ENCODE measurements at places on chromosomes 6 and 20. TPM values are rescaled to one million over a fixed set of nuclear protein-coding genes. Genes with fewer than 3 reads are reported as not detected.

SLC25A27 gene
- total RNA-seq, result 20.7 TPM

EMILIN3 gene
- 18.4 TPM for total RNA-seq

MUC21 gene
- not detected for total RNA-seq

DSP gene
- 467 TPM for total RNA-seq

CCN6 gene
- 0.39 TPM for total RNA-seq

PNLDC1 gene
- total RNA-seq, result 0.30 TPM

GRCh38 chr6:101534386-101534785, 140.9 kb downstream of the GRIK2 start:
- no peak for DNase-seq

GRCh38 chr20:12660918-12661317, 347.9 kb upstream of the SPTLC3 start:
- DNase-seq, result peak; percentile 31

DNA sequence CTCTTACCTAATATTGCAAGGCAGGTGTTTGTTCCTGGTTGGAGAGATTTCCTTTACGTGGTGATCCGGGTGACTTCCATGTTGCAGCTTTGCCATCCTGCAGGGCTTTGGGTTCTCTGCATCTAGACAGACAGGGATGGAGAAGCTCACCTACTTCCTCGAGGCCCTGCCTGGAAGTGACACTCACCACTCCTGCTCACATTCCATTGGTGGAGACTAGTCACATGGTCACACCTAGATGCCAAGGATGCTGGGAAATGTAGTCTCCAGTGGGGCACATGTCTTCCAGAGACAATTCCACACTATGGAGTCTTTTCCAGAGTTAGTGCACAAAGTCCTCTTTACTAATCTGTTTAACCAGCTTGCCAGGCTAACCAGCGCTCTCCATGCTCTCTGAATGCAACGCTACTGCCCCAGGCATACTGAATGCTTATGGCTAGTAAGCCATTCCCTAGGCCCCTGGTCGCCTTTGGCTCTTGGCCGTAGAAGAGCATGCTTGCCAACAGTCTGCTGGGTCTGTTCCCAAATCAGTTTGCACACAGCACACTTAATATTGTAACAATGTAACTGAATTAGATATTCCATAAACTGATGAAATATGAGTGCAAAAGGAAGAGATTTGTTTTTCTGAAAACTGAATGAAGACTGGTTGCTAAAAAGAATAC, 6.7 kb upstream of the KCNK15 start:
- DNase-seq, result peak; percentile 43

DNA sequence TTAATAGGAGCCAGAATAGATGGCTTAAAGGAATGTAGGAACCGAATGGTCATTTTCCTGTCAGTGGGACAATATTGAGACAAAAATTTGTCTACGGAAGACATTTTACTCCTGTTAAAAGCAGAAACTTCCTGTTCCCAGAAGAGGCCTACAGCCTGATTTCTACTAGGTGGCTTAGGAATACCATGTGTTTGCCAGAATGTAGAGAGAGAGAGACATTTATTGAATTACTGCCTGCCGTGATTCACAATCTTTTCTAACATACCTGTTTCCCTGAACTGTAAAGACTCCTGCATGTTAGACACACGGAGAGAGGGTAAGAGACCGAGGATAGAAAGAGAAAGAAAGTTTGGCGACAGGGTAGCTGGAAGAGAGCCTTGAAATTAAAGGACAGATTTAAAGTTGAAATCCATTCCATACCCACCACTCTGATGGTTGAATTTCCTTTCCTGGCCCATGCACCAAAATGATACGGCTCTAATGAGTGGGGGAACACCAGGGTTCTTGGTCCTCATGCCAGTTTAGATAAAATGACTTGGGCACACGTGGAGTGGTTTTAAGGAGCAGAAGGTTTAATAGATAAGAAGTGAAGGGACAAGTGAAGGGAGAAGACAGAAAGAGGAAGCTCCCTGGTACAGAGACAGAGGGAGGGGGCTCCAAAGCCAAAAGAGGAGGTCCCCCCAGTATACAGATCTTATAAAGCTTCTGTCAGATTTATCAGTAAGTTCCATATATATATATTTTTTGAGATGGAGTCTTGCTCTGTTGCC, 22.5 kb downstream of the NCOA3 start:
- no peak for DNase-seq

GRCh38 chr20:23520185-23520584, 29.3 kb downstream of the CST8 start:
- no peak for DNase-seq

DNA sequence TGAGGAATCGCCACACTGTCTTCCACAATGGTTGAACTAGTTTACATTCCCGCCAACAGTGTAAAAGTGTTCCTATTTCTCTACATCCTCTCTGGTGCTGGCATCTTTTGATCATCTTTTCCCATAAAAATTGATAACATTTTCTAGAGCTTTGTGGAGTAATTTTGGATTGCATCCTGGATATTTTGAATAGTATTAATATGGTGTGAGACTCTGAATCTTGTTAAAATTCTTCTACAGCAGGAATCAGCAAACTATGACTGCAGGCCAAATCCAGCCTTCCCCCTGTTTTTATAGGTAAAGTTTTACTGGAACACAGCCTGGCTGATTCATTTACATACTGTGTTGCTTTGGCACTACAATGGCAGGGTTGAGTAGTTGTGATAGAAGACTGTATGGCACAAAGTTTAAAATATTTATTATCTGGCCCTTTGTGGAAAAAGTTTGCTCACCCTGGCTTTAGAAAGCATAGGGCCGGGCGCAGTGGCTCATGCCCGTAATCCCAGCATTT, 15.0 kb upstream of the RNF8 start:
- no peak for DNase-seq

- no peak for DNase-seq
Observed at GRCh38 chr20:25273541-25274358, 25.9 kb downstream of the PYGB start.

DNA sequence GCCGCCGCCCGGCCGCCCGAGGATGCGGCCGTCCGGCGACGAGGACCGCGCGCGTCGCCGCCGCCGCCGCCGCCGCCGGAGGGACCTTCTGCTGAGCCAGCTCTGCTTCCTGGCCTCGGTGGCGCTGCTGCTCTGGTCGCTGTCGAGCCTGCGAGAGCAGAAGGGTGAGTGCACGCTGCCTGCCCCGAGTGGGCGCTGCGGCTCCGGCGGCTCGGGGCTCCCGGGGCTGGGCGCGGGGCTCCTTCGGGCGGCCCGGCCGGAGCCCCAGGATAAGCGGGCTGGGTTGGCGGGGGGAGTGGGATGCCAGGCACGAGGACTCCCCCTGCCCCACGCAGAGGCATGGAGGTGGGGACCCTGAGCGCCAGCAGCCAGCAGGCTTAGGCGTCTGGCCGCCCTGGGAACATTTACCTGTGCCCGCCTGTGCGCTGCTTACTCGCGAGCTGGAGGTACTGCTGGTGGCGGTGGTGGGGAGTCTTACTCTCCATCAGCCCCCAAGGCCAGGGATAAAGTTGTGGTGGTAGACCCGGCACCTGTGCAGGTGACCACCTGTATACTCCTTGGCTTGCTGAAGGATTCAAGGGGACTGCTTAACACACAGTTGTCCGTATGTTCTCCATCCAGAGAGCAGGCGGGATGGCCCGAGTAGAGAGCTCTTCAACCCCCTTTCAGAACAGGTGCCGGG, 520 bp downstream of the SLC24A3 start:
- DNase-seq, result peak; percentile 52

DNA sequence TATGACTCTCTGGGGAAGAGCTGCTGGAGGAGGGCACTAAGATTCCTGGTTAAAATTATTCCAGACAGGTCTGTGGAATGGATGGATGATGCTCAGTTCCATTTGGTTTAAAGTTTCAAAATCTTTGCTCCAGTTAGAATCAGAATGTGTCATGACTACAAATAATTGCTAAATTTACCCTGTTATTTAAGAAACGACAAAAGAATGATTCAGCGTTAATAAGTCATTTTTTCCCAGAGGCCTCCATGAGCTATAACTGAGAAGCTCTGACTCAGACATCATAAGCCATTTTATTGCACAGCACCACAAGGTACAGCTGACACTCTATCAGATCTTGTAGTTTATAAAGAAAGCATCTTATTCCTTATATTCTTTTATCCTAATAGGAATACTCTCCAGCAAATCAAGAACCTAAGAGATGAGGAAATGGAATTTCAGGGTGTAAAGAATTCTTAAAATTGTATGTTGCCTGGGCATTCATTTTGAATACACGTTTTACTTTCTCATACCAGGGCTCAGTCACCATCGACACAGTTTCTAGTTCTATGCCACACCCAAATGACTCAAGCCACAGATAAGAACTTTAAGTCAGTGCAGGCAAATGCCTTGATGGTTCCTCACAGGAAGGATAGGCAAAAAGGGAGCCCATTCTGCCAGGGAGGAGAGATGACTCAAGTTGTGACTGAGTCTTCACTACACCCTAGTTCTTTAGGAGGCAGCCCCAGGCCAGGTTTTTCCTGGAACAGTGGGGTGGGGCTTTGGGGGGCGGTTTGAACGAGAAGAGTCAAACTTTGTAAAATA, 636.0 kb downstream of the MMUT start:
- DNase-seq, result no peak

DNA sequence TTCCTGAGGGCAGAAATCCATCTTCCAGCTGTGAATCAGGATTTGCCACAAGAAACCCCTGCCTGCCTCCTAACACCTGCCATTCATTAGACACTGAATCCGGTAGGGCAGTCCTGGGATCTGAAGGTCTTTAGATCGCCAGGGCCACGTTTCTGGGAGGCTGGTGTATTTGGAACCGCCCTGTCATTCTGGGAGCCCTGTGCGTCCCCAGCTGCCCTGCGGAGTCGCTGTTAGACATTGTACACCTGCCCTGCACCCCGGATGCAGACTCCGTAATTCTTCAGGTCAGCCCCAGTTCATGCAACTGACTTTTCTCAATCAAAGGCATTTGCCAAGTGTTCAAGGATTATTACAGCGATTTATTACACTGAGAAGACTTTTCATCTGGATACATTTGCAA, 193.2 kb downstream of the TBC1D7 start:
- no peak for DNase-seq

DNA sequence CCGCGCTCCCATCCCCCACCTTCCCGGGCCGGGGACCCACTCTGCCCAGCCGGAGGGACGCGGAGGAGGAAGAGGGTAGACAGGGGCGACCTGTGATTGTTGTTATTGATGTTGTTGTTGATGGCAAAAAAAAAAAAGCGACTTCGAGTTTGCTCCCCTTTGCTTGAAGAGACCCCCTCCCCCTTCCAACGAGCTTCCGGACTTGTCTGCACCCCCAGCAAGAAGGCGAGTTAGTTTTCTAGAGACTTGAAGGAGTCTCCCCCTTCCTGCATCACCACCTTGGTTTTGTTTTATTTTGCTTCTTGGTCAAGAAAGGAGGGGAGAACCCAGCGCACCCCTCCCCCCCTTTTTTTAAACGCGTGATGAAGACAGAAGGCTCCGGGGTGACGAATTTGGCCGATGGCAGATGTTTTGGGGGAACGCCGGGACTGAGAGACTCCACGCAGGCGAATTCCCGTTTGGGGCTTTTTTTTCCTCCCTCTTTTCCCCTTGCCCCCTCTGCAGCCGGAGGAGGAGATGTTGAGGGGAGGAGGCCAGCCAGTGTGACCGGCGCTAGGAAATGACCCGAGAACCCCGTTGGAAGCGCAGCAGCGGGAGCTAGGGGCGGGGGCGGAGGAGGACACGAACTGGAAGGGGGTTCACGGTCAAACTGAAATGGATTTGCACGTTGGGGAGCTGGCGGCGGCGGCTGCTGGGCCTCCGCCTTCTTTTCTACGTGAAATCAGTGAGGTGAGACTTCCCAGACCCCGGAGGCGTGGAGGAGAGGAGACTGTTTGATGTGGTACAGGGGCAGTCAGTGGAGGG, 2.8 kb downstream of the SOX4 start:
- DNase-seq, result no peak
